ENCODE measurements at places on chromosomes 6 and 20.
A peak's percentile ranks its signal among the peaks of the same experiment; 100 is the strongest.

- DNase-seq, result no peak
Observed at GRCh38 chr6:130026859-130027258, 8.5 kb downstream of the L3MBTL3 start.

DNA sequence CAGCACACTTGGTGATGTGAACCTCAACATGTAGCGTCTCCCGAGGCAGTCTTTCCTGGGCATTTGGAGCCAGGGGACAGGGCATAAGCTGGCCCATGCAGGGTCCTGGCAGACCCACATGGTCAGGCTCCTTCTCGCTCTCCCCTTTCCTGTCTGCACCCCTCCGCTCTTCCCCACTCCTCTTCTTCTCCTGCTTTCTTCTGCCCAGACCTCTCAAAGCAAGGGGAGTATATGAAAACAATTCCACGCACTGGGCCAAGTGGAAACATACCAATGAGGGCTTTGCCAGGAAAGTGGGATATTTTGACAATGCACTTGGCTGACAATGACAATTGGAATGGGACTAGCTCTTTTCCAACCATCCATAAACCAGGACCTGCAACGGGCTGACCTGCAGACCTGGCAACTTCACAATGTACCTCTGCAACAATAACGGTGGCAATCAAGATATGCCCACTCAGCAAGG lies 58.9 kb upstream of the TRAF3IP2 start:
- DNase-seq, result no peak

- no peak for DNase-seq
Observed at GRCh38 chr6:52872031-52872430, 31.4 kb upstream of the GSTA5 start.

- DNase-seq, result peak; percentile 57
Observed at GRCh38 chr6:4413073-4413472, 277.7 kb upstream of the ECI2 start.

GRCh38 chr6:148883270-148883669 lies 136.4 kb downstream of the UST start:
- no peak for DNase-seq

All from fibroblast of lung (primary cell).